ENCODE measurements at places on chromosomes 11 and 22.

- DNase-seq: no peak
These were observed at the start of gene ANO9 for GRCh38 chr11:441418-442274. TSS of gene ANO9 (minus strand) at chr11:442011. CDS start at chr11:441926, 85 bp downstream.

DNA sequence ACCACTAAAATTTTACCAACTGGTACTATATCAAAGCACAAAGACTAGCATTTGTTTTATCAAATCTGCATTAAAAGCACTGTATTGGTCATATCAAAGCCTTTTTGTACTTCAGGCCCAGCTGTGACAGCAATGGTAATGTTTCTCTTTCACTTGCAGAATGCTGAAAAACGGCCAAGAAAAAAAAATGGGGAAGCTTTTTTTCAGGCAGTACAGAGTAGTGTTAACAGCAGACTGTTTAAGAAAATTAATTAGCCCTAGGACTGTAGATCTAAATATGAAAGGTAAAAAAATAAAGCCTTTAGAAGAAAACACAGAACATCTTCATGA, 33.3 kb downstream of the DENND5A start:
- peak; percentile 52 for DNase-seq

- DNase-seq: no peak
These were observed 1817.7 kb downstream of the LRRC4C start for GRCh38 chr11:39641751-39642150.

- no peak for DNase-seq
These were observed 374.5 kb downstream of the CADM1 start for GRCh38 chr11:115129473-115130289.

DNA sequence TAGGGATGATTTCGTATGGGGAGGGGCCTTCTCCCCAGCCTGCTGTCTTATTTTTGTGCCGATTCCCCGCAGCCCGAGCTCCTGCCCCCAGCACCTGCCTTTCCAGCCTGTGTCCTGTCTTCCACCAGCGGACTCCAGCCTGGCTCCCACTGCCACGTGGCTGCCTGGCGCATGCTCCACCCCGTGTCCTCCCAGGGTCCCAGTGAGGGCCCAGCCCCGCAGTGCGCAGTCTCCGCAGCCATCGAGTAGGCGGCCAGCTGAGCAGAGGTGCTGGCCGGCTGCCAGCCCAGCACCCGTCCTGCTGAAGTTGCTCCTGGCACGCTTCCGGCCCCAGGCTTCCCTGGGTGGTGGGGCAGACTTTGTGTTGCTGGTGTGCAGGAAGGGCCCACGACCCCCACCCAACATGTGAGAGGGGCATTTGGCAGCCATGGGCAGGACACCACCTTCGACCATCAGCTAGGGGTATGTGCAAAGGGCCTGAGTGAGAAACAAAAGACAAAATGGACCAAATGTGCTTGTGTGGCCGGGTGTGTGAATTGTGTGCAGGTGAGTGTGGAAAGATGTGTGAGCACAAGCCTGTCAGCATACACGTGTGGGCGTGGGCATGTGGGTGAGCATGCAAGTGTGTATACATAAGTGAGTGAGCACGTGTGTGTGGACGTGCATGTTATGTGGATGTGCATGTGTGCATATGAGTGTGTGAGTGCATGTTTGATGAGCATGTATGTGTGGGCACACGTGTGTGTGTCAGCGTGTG, 55.9 kb downstream of the RTN4R start:
- DNase-seq: no peak

GRCh38 chr11:128530118-128531074, 57.0 kb downstream of the ETS1 start:
- no peak for DNase-seq

DNA sequence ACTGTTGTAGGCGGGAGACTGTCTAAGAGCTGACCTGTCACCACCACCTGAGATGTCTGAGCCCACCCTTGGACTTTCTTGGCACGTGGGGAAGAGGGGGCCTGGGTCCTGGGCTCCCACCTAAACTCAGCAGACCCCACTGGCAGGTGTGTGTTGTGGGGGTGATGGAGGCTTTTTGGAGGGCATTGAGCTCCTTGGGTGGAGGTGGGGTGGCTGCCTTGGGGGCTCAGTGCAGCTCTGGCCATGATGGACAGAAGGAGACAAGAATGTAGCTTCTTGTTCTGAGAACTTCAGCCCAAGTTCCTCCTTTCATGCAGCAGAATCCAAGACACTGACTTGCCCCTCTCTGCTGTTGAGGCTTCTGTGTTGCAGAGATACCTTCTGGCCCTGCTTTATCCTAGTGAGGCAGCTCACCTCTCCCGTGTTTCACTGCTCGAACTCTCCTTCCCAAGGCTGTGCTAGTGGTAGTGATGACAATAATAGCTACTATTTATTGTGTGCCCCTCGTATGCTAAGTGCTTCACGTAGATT, 116.6 kb upstream of the OR4B1 start:
- DNase-seq: no peak

DNA sequence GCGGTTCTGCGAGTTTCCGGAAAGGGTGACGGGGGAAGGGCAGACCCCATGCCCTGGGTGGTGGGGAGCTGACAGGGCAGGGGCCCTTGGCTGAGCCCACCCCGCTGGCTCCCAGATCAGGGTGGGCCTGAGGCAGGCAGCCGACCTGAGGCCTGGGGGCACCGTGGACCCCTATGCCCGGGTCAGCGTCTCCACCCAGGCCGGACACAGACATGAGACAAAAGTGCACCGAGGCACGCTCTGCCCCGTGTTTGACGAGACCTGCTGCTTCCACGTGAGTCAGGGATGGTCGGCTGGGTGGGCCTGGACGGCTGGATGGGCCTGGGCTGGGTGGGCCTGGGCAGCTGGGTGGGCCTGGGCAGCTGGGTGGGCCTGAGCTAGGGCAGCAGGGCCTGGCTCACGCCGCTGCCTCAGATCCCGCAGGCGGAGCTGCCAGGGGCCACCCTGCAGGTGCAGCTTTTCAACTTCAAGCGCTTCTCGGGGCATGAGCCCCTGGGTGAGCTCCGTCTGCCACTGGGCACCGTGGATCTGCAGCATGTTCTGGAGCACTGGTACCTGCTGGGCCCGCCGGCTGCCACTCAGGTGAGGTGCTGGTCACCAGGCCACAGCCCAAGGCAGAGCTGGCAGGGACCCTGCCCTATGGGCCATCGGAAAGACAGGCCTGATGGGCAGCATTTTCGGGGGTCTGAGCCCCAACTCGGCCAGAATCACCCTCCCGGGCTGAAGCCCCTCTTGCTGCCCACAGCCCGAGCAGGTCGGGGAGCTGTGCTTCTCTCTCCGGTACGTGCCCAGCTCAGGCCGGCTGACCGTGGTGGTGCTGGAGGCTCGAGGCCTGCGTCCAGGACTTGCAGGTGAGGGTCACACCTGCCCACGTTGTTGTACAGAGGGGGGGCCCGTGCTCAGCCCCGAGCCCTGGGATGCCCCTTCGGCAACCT, 1.5 kb downstream of the SYT8 start:
- no peak for DNase-seq

- peak; percentile 49 for DNase-seq
These were observed 161.6 kb upstream of the SYN3 start for GRCh38 chr22:33219648-33220384.

GRCh38 chr11:95299078-95299679, 68.2 kb upstream of the SESN3 start:
- DNase-seq: peak; percentile 31

- DNase-seq: no peak
These were observed 589.2 kb downstream of the BRD1 start for GRCh38 chr22:49238181-49239141.

- DNase-seq: no peak
These were observed 50.6 kb upstream of the ACCSL start for GRCh38 chr11:43997022-43997660.

GRCh38 chr11:66701432-66702240, 23.9 kb upstream of the RBM4B start:
- no peak for DNase-seq

GRCh38 chr11:68454767-68455166, 5.8 kb upstream of the PPP6R3 start:
- DNase-seq: no peak

DNA sequence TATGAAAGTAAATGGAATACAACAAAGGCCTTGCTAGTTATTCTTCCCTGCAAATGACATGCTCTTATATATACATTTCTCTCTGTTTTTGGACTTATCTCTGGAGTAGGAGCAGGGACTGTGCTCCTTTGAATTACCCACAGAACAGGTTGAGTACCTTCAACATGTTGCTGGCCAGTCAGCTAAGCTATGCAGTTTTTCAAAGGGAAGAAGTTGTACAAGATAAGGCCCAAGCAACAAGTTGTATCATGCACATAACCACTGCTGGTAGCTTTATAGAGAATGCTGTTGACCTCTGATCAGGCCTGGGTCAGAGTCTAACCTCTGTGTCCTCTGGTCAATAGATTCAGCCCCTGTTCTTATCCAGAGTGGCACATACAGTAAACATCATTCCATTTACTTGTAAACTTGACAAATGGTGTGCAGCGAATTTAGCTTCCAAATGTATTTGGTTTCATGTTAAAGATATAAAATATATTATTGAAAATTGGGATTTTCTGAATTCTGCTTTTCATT, 99.6 kb downstream of the C11orf87 start:
- DNase-seq: no peak

GRCh38 chr11:59273373-59273841, 60.7 kb upstream of the MPEG1 start:
- no peak for DNase-seq

- no peak for DNase-seq
These were observed 29.0 kb upstream of the VWA5A start for GRCh38 chr11:124085997-124086846.

- no peak for DNase-seq
These were observed 12.1 kb downstream of the CCDC87 start for GRCh38 chr11:66580803-66581202.

- DNase-seq: no peak
These were observed 198.8 kb upstream of the KIRREL3 start for GRCh38 chr11:127199306-127199801.

- no peak for DNase-seq
These were observed 1021.4 kb upstream of the TENM4 start for GRCh38 chr11:80462211-80462610.

- no peak for DNase-seq
These were observed 82.2 kb downstream of the FLI1 start for GRCh38 chr11:128776069-128776423.

DNA sequence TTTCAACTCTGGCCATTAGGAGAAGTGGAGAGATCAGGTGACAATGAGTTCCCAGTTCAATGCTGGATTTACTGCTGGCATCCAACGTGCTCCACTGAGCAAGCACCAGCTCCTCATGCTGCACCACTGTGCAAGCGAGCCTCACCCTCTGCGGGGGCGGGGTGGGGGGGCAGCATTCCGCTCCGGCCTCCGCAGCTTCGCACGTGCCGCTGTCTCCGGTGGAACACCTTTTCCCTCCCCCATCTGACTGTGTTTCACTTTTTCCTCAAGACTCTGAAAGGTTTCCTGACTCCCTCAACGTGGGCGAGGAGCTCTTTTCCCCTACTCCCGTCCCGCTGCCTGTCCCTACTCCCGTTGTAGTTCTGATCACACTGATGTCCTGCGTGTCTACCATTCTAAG, 835 bp upstream of the RHOD start:
- peak; percentile 47 for DNase-seq

GRCh38 chr11:14350215-14350614, 8.8 kb downstream of the RRAS2 start:
- DNase-seq: no peak

DNA sequence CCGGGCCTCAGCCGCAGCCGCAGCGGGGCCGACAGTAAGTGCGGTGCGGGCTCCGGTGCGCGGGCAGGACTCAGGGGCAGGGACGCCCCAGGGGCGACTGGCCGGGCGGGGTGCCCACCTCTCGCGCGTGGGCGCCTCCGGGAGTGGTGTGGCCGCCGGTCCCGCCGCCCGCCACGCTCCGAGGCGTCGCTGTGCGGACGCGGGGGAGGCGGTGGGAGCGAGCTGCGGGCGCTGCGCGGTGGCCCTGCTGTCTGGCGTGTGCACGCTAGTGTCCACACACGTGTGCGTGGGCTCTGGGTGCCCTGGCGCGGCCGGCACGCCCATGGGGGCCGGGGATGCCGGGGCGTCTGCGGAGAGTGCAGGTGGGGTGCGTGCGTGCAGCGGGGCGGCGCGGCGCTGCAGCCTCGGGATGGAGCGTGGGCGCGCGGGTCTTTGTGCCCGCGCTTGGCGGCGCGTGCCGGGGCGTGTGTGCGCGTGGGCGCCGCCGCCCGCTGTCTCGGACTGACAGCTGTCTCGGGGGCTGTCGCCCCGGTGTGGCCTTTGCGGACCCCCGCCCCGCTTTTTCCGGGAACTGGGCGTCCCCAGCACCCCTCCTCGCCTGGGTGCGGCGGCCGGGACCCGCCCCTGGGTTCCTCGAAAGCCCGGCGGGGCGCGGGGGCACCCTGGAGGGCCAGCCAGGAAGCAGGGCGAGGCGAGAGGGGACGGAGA, 804 bp downstream of the KCNK4 start:
- no peak for DNase-seq

DNA sequence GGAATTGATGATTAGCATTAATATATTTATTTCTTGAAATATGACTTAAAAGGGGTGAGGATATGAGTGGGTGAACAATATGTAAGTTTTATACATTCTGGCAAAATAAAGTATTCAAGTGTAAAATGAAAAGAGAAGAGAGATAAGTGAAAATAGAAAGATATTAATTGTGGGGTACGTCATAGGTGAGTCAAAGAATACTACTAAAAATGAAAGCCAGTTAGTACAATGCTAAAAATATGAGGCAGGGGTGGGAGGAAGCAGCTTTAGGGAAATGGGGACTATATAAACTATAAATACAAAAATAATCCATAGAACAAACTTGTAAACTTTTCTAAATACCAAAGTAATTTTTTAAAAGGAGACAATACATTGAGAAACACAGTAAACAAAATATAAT, 661.4 kb downstream of the CNTN5 start:
- DNase-seq: no peak

DNA sequence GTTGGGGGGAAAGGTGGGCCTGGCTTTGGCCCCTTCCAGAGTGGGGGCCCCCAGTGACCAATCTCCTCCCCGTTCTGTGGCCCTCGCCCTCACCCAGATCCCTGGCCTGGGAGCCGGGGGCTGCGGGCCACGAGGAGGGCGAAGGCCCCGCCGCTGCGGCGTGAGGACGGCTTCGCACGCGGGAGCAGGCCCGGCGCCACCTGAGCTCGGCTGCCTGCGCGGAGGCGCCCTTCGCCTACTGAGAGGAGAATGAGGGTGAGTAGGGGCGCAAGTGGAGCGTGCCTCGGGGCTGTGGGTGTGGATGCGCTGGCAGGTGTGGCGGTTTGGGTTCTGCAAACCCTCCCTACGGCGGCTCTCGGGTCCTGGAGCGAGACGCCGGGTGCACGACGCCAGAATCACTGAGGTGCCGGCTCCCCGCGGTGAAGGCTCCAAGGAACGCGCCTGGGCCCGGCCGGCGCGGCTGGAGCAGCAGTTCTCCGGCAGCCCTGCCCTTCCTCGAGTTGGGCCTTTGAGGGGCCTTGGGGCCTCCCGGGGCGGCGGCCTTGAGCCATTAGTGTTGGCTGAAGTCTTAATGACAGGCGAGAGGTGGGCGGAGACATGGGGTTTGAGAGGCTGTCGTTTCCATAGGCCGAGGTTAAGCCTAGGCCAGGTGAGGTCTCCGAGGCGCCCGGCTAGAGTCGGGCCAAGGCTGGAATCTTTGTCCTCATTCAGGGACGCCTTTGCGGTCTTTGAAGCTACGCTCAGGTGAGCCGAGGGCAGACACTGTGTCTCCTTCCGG, 65.3 kb downstream of the CTTN start:
- DNase-seq: no peak

GRCh38 chr22:46008836-46009596, 32.1 kb upstream of the WNT7B start:
- DNase-seq: no peak

GRCh38 chr22:35739931-35740380, 22.3 kb downstream of the APOL5 start:
- DNase-seq: no peak

- DNase-seq: no peak
These were observed 4.7 kb downstream of the DDIAS start for GRCh38 chr11:82906236-82906635.

- no peak for DNase-seq
These were observed 837 bp upstream of the BID start for GRCh38 chr22:17774926-17775685.
